Caki2 (cell line): ENCODE measurements at places on chromosomes 5 and 9. TPM values are rescaled to one million over a fixed set of nuclear protein-coding genes. Genes with fewer than 3 reads are reported as not detected.
A peak's percentile ranks its signal among the peaks of the same experiment; 100 is the strongest.

The RASGRF2 gene
- total RNA-seq = 1.3 and 2.5 TPM in 2 replicates

The SPATA31D4 gene
- not detected in 2 replicates for total RNA-seq

The ZNF300 gene
- 0.61 and 2.4 TPM in 2 replicates for total RNA-seq

The IL6ST gene
- total RNA-seq = 33.3 and 65.9 TPM in 2 replicates

DNA sequence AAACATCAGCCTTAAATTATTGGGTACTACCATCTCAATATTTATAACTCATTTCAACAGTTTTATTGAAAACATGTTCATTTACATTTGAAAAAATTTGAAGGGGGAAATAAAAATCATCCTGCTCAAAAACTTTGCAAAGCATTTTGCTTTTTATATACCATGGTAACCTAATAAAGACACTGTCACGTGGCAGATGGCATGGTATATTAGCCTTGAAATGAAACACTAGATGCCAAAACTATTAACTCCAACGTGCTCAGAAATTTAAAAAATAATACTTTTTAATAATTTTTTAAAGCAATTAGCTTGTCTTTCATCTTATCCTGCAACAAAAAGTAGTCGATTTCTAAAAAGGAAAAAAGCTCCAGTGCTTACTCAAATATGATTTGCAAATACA lies 88.6 kb upstream of the NFIB start:
- DNase-seq = no peak

DNA sequence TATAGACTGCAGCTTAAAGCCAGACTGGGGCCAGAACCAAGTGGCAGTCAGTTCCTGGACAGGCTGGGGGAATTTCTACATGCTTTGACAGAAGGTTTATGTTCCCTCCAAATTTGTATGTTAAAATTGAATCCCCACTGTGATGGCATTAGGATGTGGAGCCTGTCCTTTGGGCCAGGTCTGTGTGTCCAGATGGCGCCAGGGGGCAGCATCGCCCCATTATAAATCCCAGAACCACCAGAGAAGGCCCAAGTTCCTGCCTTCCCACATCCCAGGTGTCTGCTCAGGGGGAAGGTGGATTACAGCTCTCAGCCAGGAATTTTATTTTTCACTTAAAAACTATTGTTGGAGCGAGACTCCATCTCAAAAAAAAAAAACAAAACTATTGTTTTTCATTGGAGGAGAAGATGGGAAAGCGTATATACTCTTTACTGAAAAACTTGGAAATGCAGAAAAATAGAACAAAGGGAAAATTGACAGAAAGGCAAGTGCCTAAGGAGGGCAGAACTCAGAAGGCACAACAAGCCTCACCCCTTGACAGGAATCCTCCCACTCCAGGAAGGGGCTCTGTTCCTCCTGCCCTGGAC lies 5.0 kb downstream of the IL3 start:
- peak; percentile 57 for DNase-seq

DNA sequence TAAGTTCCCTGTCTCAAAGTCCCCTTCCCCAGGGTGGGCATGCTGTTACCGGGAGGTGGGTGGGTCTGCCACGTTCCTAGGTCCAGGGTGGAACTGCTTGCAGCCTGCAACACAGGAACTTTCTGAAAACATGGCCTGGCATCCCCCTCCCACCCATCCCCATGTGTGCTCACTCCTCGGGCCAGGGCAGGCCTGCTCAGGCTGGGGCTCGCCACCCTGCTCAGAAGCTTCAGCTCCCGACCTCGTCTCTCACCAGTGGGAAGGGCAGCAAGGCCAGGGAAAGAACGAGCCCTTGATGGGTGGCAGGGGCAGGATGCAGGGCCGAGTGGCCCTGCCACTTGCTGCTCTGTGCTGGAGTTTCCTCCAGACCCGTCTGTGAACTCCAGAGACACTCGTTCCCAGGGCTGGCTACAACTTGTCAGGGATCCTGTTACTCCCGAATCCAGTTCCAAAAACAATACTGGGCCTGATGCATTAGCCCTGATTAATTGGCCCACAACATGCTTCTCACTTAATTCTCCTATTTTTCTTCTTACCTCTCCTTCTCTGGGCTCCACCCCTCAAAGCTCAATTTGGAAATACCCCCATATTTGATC lies 197.3 kb downstream of the SLIT3 start:
- no peak for DNase-seq

DNA sequence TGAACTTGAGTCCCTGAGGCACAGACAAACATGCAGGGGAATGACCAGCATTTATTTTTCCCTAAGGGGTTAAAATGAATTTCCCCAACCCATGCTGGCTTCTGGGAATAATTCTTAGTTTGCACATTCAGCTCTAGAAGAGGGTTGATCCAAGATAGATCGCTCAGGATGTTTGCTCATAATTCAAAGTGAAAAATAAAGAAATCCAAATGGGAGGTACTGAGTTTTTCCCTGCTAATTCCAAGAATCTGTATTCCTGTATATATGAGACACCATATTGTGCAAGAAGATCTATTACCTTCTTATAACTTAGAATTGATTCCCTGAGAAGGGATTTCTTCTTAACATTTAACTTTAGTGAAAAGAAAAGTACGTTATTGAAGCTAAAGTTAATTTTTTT lies 96.2 kb downstream of the VCAN start:
- DNase-seq = no peak

DNA sequence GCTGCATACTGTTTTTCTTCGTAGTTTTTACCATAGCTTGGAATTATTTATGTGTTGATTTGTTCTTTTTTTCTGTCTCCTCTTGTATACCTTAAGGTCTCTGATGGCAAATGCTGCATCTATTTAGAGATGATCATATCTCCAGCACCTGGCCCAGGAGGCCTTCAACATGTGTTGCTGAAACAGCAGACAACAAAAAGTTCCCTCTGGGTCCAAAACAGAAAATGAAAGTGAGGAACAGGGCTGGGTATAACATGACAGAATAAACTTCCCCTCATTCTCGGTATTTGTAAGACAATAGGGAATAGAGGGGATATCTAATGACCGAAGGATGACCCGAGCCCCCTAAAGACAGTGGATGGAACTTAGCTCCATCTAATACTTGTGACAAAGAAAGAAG lies 22.7 kb upstream of the PCSK1 start:
- no peak for DNase-seq

GRCh38 chr9:69498470-69498869 lies 173.5 kb downstream of the ENTREP1 start:
- DNase-seq = no peak

DNA sequence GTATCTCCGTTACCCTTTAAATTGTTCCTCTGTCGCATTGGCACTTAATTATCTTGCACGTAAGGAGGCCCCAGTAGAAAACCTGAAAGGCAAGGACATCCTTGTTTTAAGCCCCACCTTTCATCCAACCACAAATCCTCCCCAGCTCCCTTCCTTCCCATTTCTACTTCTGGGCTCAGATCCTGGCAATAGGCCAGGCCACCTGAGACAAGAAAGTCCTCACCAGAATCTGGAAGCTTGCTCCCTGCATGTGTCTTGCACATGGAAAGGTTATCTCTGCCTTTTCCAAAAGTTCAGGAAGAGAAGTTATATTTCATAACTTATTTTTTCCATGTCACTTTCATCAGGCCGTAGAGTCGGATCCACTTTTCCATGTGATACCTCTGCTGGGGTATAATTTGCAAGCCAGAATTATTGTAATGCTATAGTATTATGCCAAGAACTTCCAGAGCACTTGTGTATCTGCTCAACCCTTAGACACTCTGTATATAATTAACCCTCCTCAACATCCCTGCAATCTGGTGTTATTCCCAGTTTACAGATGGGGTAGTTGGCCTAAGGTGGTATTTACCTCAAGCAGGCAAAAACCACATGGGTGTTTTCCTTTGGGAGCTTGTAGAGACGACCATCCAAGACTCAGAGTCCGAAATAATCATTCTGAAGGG lies 2.6 kb upstream of the SHB start:
- DNase-seq = no peak

DNA sequence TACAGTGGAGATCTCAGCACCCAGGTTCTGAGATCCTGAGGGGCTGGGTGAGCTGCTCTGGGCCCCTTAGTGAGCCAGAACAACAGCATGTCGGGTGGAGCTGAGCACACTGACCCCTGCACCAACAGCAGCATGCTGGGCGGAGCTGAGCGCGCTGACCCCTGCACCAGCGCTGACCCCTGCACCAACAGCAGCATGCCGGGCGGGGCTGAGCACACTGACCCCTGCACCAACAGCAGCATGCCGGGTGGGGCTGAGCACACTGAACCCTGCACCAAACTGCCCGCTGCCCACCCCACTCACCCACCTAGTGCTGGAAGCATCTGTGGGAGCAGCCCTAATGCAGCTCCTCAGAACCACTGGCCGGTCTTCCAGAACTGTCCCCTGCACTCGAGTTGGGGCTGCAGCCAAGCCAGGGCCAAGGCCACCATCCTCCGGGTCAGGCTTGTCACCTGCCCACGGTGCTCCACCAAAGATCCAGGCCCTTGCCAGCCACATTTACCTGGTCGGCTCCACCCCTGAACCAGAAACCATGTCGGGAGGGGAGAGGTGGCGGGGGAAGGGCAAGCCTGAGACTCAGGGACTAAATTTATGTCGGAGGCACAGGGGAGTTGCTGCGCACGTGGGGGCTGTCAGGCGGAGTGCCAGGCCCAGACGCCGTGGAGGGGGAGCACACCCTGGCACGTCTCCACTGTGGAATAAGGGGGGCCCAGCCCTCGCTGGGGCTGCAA lies 80.3 kb downstream of the ADAMTS2 start:
- no peak for DNase-seq

GRCh38 chr5:1949253-1949652 lies 66.5 kb upstream of the IRX4 start:
- DNase-seq = no peak

DNA sequence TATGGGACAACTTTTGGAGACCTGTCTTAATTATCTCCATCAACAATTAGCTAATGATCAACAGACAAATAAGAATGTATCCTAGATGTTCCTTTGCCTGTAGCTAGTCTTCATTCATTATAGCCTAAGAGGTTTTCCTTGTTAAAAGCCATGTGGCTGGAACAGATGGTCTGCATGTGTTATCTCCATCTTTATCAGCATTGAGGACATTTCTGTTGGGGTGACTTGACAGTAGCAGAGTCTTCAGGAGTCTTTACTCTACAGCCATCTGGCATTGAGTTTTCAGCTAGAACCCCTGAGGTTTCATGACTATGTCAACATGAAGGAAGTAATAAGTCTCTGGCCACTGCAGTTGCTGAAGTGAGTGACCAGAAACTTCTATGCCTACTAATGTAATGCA lies 106.6 kb upstream of the TLE4 start:
- DNase-seq = no peak

GRCh38 chr5:168097876-168098653 lies 193.4 kb upstream of the WWC1 start:
- peak; percentile 57 for DNase-seq

DNA sequence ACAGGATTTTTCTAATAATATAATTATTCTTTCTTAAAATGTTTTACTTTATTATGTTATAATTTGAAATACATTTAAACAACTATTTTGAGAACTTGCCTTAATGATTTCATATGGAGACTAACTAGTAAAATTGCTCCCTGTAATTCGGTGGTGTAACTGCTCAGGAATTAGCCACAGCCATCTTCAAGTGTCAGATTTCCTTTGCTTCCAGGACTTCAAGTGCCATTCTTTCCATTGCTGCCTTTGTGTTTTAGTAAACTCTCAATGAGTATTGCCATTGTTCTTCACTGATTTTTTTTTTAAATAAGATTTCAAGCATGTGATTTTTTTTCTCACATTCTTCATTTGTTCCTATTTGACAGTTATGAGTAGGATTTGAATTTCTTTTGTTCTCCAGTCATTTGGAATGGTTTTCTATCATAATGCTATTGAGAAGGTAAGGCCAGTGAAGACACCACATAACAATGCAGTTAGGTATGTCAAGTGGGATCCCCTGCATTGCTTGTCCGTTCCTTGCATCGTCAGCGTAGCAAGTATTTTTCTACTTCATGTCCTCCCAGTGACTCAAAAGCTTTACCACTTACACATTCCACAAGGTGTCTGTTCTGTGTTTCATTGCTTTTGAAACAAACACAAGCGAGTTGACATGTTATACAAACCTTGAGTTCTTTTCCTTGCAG lies 83.7 kb downstream of the LNPEP start:
- DNase-seq = no peak

GRCh38 chr5:173472784-173473278 lies 143.6 kb downstream of the BOD1 start:
- no peak for DNase-seq

- peak; percentile 49 for DNase-seq
These were observed 111.7 kb upstream of the NEK6 start for GRCh38 chr9:124146031-124146561.

- DNase-seq = no peak
These were observed 1.6 kb downstream of the TEX48 start for GRCh38 chr9:114680259-114681001.

DNA sequence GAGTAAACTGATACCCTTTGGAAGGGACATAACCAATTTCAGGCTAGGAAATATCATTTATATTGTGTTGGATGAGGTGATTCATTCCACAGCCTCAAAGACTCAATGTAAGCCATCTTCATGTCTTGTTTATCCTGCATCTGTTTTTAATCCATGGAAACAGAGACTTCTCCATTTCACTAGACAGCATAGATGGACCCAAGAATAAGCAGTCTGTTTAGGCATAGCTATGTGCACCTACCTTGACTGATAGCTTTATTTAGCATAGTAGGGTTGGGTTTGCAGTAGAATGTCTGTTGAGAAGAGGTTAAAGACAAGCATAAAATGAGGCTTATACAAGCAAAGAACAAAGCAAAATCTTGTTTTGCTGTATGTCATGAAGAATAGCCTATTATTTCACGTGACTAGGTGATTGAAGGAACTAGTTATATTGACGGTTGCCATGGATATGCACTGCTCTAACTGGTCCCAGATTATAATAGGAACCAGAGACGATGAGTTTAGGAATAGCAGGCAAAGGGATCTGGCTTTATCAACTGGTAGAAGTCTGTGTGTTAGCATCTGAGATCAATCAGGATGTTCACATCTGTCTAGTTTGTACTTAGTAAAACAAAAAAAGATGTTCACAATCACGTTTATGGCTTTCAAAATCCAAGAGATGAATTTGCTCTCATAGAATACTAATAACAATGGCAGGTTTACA lies 154.8 kb upstream of the KLF9 start:
- DNase-seq = no peak

- no peak for DNase-seq
These were observed 1.0 kb upstream of the SAP30L start for GRCh38 chr5:154444556-154445421.

DNA sequence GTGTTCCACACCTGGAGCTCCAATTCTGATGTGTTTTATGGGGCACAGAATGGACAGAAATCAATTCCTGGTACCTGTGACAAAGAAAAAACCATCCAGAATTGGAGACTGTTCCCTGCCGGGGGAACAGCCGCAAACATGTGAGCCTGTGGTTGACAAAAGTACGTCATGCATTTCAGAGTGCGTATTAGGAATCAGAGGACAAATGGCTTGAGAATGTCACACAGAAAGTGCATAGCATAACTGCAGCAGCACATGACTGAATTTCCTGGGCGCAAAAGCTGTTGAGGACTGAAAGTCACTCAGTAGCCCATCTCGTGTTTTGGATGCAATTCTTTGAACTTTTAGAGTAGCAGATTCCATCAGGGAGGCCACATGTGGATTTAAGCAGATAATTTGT lies 85.1 kb downstream of the TRIO start:
- DNase-seq = no peak

- peak; percentile 58 for DNase-seq
These were observed 31.2 kb downstream of the FGF18 start for GRCh38 chr5:171450423-171451331.
